Stimulated activated CD4-positive, alpha-beta T cell treated with anti-CD3 and anti-CD28 coated beads, Interleukin-4, amount 100 ng/mL, for 4 hours (primary cell): ENCODE measurements at places on chromosomes 1 and 21.

- no peak for DNase-seq
These were observed 330.6 kb downstream of the DUSP10 start for GRCh38 chr1:221411283-221411682.

DNA sequence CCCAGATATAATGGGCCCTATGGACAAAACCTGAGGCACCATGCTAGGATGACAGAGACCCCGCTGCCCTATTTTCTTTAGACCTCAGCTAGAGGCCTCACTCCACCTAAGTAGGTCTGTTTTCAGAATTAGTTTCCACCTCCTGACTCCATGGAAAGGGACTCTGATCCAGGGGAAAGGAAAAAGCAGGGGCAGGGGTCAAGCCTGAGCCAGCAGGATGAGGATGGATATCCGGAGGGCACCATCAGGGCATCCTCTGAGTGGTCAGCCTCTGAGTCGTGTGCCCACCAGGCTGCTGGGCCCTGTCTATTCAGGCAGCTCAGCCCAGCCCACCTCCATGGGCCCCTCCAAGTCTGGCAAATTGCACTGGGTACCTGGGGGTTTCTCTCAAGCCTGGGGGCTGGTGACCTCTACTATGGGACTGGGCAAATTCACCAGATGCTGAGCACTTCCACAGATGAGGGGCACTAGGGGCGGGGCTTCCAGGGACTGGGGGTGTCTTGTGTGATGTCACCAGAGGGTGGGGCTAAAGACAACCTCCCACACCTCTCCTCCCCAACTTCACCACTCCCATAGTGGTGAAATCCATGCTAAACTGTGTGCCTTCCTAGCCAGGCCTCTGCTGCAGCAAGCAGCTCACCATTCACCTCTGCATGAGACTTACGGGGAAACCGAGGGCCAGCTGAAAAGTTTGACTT lies 5.5 kb downstream of the PAQR7 start:
- no peak for DNase-seq

DNA sequence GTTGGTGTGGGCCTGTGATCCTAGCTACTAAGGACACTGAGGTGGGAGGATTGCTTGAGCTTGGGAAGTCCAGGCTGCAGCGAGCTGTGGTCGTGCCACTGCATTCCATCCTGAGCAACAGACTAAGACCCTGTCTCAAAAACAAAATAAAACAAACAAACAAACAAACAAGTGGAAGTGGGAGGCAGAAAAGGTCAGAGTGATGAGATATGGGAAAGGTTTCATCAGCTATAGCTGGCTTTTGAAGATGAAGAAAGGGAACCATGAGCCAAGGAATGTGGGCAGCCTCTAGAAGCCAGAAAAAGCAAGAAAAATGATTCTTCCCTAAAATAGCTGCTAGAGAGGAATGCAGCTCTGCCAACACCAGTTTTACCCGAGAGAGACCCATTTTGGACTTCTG lies 10.6 kb upstream of the NUCKS1 start:
- no peak for DNase-seq

DNA sequence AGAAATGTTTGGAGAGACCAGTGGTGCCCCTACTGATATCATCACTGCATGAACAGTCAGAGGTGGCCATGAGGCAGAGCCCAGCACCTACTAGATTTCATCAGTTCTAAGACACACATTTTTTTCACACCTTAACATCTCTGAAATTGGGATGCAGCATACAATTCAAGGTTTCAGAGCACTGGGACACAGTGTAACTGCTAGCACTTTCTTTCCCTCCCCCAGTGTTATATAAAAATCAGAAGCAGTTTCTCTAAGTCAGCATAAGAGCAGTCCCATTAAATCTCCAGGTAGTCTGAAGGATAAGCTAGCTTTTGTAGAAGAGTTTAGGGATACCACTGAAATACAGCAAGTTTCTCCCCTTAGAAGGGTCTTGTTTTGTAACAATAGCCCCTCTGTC lies 10.0 kb upstream of the ANGPTL7 start:
- DNase-seq = no peak

DNA sequence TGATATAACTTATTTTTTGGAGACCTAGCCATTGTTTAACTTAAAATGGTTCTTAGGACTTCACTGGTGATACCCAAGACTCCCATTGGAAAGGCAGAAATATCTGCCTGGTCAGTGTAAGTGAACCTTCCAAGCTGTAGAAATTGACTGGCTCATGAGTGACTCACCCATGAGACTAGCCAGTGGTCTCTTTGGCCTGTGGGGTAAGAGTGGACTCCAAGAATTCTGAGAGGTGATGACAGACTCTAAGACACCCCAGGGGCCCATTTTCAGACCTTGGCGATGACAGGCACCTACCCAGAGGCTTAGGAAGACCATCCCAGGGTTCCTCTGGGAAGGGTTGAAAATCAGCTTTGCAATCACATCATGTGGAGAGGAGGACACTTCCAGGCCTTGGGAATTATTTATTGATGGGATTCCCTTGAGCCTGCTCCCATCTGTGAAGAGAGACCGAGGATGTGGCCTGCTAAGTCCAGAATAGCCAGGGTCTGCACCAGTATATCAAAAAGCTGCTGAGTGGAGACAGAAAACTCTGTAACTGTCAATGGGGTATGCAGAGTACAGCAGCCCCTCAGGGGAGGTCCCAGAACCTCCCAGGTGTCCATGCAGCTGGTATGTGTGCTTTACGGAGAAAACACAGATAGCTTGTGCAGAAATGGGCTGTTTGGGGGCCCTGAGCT lies 78.9 kb downstream of the KAZN start:
- DNase-seq = no peak

- DNase-seq = no peak
These were observed 37.1 kb downstream of the SLC30A1 start for GRCh38 chr1:211541720-211542477.

DNA sequence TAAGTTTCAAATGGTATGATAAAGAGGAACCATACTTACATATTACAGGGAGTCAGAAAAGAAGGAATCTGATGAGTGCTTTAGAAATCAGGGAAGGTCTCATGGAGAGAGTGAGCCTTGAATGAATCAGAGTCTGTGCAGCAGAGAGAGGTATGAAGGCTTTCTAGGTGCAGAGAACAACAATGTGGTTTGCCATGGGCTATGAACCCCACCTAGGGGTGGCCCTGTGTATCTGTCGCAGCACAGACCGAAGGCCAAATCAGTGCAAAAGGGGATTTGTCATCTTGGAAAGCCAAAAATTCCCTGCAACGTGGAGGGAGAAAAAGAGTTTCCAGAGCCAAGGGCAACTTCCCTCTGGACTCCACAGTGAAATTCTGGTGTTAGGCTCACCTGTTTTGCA lies 3.5 kb downstream of the PAPPA2 start:
- DNase-seq = no peak

- DNase-seq = no peak
These were observed 50.0 kb upstream of the DUSP10 start for GRCh38 chr1:221791846-221792245.

DNA sequence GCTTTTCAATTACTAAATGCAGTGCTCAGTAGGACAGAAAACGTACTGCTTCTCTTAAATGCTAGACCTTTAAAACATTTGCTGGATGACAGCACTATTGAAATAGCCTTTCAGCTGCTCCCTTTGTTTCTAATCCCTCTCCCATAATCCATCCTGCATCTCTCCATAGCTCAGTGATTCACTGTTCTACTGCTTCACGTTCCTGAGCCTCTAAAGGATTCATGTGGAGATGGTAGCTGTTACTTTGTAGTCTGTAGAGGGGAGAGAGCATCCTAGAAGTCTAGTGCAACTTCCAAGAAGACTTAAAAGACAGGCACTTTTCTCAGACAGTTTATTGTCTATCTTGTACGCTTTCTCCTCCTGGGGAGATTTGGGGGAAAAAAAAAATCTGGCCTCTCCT lies 51.4 kb downstream of the LRRC8B start:
- DNase-seq = no peak

GRCh38 chr1:40914927-40915569 lies 52.9 kb upstream of the CITED4 start:
- DNase-seq = no peak

- DNase-seq = no peak
These were observed 9.1 kb upstream of the PCNX2 start for GRCh38 chr1:233304489-233305102.

GRCh38 chr1:110548381-110548780 lies 29.4 kb upstream of the KCNA10 start:
- no peak for DNase-seq

DNA sequence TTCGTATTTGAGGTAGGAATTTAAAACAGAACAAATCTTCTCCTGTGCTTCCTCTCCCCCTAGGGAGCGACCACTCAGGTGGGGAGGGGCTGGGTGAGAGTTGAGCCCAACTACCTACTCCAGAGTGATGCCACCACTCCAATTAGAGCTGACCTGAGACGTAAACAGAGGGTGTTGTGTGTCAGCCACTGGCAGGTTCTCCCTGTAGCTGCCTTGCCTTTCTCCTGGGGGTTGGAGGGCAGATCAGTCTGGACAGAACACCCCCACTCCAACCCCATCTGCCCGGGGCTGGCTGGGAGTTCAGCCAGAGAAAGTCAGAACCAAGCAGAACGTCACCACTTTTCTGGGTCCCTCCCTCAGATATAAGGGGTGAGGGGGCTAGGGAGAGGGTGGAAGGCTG lies 2.0 kb downstream of the HPDL start:
- no peak for DNase-seq

- DNase-seq = no peak
These were observed 26.8 kb upstream of the RNF19B start for GRCh38 chr1:32991386-32991785.

- no peak for DNase-seq
These were observed 17.8 kb downstream of the HLCS start for GRCh38 chr21:36948686-36949085.

DNA sequence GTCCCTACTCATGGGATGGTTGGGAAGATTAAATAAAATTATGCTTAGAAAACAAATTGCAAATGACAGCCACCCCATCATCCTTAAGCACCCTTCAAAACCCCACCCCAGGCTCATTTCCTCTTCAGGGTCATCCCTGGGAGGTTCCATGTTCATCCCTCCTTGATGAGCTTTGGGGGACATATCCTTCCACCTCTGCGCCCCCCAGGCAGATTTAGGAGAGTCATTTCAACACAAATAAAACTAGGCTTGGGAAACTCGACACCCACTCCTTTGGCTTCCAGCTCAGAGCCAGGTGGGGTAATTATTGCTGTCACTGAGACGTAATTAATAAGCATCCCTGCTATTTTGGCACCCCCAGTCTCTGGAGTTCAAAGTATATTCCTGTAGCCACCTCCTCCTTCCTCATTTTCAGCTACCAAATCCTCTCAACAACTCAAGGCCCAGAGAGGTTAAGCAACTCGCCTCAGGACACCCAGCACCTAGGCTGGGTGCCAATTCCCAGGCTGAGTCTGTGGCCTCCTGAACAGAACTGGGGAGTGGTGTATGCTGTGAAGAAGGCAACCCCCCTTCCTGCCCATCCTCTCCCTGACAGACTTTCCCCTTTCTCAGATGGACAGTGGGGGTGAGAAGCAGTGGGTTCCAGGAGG lies 595 bp downstream of the CRYBG2 start:
- no peak for DNase-seq

GRCh38 chr21:34126691-34127090 lies 53.3 kb downstream of the MRPS6 start:
- no peak for DNase-seq

GRCh38 chr1:67626861-67627235 lies 58.2 kb upstream of the GADD45A start:
- no peak for DNase-seq

- DNase-seq = no peak
These were observed 10.4 kb upstream of the IL24 start for GRCh38 chr1:206886831-206887230.

DNA sequence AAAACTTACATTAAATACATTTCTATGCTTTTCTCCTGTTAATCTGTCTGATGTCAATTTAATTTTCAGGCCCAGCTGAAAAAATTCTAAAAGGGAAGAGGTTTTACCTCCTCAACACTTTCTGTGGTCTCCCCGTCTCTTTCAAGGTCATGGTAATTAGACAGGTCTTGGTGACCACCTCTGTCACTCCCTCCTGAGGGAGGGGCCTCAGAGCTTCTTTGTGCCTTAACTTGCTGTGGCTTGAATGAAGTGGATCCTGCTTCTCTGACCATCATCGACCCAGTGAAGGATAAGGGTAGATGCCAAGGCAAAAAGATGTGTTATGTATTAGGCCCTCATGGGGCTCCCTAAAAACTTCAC lies 40.8 kb upstream of the OSBPL9 start:
- DNase-seq = no peak

- DNase-seq = no peak
These were observed 27.9 kb upstream of the ATP2B4 start for GRCh38 chr1:203598752-203599151.

DNA sequence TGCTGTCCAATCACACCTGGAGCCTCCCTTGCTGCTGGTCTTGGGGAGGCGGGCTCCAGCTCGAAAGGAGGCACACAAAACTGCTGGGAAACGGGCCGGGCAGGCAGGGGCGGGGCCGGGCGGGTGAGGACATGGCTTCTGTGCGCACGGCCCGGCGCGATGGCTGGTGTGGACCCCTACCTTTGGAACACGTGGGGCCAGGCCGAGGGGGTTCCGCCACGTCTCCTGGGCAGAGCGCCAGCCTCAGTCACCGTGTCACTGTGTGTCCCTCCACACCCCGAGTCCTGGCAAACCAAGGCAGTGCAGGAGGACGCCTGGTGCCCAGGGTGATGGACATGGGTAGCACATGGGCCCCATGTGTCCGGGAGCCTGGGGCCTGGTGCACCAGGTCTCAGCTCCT lies 42.0 kb upstream of the ADARB1 start:
- DNase-seq = no peak

DNA sequence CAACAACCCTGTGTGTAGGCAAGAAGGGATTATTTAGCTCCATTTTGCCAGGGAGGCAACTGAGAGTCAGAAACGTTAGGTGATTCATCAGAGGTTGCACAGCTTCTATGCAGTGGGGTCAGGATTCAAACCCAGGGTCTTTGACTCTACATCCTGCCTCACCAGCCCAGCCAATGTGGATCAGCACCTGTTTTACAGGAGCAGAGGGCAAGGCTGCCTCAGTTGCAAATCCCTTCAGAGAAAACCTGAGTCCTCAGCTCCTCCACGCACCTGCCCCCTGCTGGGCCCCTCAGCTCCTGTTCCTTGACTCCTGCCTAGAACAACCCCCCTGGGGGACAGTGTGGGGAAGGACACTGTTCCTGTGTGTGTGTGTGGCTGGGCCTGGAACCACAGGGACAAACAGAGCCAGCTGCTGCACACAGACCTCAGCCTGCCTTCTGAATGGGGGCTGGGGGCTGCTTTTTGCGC lies 61.6 kb downstream of the LRRN2 start:
- no peak for DNase-seq

- no peak for DNase-seq
These were observed 93.0 kb downstream of the SIM2 start for GRCh38 chr21:36791695-36792470.

GRCh38 chr1:184889902-184890301 lies 84.4 kb downstream of the NIBAN1 start:
- DNase-seq = no peak

- DNase-seq = no peak
These were observed 322.8 kb downstream of the KCTD3 start for GRCh38 chr1:215889871-215890270.
